Activated CD4-positive, alpha-beta T cell treated with anti-CD3 and anti-CD28 coated beads, Interleukin-2, Interleukin-6, amounts not matched to agents 100 ng/mL and 50 ng/mL, durations not matched to agents 16 hours and 8 hours (primary cell): ENCODE measurements at places on chromosomes 7 and 10.
A peak's percentile ranks its signal among the peaks of the same experiment; 100 is the strongest.

DNA sequence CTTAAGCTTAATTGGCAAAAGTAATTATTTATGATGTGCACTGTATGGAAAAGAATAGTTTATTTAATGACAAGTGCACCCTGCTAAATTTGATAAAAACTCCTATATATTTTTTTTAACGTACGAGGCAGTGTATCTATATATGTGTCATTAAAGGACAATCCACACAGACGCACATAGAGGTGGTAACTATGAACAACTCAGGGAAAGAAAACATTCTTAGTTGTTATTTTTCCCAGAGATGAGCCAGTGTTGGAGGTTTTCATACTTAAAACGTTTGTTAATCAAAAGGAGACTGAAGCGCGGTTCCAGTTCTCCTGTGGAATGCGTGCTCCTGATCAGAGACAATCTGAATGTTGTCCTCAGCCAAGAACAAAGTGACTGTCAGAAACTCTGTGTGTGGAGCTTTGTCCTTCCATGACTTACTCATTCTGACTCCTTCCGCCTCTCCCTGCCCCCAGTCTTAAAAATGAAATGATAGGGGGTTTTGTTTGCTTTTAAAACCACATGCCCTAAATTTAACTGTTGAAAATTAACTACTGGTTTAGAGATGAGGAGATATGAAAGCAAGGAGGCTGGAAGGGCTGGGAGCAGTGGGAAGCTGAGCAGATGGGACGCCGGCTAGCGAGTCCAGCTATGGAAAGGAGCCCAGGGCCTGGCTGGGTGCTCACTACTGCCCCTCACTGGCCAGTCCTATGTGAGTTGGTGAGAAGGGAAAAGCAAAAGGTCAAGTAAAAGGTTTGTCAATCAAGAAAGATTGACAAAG, 99.6 kb downstream of the SVIL start:
- DNase-seq, result peak; percentile 7

DNA sequence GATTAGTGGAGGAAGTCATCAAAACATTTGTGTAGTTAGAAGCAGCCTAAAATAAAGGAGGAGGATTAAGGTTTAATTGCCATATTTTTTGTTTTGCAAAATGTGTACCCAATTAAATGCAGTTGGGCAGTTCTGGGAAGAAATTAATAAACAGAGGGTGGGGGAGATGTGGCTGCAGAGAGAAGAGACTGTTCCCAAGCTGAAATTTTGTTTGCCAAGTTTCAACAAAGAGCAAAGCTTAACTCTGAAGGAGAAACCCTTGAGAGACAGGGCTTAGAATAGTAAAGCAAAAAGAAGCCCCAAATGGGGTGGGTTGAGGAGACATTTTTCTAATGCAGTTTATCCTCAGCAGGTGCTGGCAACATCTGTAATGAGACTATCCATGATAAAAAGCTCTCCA, 298.0 kb upstream of the NRP1 start:
- no peak for DNase-seq

GRCh38 chr7:152462995-152463708, 27.3 kb upstream of the KMT2C start:
- no peak for DNase-seq

DNA sequence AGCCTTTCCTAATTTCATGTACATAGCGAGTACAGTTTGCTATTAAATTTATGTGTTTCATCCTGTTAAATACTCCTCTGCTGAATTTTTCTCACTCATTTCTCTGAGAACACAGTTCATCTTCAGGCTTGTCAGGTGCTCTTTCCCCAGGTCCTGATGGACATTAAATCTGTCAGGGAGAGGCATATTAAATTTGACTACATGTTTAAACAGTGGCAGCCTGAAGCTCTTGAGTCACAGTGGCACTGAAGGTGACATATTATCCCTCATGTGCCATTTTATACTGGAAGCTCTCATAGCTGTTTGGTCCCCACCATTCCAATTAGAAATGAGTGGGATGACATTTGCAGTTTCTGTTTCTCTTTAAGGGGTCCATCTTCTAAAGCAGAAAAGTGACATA, 1089.6 kb upstream of the SORCS1 start:
- DNase-seq, result no peak

GRCh38 chr10:73991884-73992245, 6.1 kb upstream of the VCL start:
- DNase-seq, result peak; percentile 84

DNA sequence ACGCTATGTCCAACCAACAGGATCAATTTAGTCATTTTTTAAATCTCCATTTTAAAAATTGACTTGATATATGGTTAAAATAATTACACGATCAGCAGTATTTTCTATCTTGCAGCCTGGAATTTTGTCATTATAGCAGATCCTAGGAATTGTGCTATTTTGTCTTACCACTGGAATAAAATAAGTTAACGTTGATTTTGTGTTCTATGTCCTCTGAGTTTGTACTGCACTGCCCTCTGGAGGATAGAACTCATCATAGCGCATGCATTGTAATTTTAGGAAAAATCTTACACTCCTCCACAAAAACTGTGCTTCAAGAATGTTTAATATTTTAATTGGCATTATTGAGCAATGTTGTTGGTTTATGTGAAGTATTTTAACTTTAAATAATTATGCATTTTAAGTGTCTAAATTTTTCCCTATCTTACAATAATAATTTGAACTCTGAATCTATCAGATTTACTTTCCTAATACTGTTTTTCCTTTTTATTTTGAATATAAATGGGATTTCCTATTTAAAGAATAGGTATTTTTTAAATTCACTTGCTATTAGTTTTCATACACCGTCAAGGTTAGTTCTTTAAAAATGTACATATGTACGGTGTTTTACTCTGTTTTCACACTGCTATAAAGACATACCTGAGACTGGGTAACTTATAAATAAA, 220.1 kb downstream of the PPP1R3A start:
- peak; percentile 12 for DNase-seq

- no peak for DNase-seq
These were observed 356.4 kb downstream of the GALNT17 start for GRCh38 chr7:71488308-71488707.

DNA sequence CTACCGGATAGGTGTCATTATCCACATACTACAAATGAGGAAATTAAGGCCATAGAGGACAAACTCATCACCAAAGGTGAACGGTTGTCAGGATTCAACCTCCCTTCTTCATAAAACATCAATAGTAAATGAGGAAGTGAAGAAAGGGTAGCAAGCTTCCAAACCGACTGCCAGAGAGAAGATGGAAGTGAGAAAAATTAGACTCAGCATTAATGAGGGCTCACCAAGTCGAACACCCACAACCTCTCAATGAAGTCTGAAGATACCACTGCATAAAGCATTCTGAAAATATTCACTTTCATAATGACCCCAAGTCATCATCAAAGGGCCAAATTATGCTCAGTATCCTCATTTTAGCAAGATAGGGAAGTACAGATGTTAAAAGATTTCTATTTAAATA, 29.6 kb downstream of the ABCB4 start:
- no peak for DNase-seq

- no peak for DNase-seq
These were observed 51.9 kb downstream of the OAT start for GRCh38 chr10:124366825-124367224.

DNA sequence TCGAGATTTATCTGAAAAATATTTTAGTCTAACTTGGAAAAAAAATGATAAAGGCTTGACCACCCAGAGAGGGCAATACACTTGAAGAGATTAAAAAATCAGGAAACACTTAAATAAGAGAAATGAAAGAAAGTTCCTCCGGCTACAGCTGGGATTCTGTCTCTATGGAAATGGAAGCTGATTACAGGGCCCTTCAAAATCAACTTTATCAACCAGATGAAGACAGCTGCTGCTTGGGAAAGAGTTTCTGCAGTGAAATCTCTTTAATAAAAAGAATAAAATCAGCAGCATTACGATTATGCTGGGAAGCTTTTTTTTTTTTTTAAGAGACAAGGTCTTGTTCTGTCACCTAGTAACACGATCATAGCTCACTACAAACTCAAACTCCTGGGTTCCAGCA, 4.5 kb downstream of the RSU1 start:
- no peak for DNase-seq

DNA sequence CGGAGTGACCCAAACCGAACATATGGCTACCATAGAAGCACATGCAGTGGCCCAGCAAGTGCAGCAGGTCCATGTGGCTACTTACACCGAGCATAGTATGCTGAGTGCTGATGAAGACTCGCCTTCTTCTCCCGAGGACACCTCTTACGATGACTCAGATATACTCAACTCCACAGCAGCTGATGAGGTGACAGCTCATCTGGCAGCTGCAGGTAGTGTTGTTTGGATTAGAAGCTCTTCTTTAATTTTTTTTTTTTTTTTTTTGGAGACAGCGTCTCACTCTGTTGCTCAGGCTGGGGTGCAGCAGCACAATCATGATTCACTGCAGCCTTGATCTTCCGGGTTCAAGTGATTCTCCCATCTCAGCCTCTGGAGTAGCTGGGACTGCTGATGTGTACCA, 45.8 kb downstream of the NRF1 start:
- DNase-seq, result no peak
